ENCODE measurements at places on chromosomes 12 and 14.

DNA sequence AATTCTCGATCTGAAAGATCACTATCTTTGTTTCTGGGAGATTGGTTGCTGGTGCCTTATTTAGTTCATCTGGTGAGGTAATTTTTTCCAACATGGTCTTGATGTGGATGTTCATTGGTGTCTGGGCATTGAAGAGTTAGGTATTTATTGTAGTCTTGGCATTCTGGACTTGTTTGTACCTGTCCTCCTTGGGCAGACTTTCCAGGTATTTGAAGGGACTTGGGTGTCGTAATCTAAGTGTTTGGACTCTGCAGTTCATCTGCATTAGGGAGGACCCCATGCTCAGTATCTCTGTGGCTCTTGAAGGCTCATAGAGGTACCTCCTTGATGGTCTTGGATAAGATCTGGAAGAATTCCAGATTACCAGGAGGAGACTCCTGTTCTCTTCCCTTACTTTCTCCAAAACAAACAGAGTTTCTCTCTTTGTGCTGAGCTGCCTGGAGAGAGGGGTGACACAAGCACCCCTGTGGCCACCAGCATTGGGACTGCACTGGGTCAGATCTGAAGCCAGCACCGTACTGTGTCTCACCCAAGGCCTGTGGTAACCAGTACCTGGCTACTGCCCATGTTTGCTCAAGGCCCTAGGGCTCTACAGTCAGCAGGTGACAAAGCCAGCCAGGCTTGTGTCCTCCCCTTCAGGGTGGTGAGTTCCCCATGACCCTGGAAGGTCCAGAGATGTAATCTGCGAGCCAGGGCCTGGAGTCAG, 5.3 kb downstream of the A2ML1 start:
- DNase-seq = no peak

DNA sequence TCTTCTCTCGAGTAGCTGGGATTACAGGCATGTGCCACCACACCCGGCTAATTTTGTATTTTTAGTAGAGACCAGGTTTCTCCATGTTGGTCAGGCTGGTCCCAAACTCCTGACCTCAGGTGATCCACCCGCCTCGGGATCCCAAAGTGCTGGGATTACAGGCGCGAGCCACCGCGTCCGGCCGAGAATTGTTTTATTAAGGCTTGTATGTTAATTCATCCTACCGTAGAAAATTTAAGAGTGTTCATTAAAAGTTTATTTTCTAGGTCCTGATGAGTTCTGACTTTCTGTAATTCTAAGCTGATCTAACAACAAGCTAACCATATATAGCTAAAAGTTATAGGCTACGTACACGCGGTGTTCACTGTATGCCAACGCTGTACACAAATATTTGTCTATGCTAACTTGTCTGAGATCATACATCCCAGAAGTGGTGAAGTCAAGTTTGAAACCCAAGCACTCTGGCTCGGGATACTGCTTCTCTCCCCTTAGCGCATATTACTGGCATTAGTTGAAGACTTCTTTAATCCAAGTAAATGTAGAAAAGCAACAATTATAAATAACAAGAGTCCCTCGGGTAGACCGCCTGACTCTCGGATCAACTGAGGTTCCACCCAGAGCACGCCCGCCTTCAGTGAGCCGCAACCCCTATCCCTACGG, 570 bp upstream of the MRPS35 start:
- DNase-seq = no peak

DNA sequence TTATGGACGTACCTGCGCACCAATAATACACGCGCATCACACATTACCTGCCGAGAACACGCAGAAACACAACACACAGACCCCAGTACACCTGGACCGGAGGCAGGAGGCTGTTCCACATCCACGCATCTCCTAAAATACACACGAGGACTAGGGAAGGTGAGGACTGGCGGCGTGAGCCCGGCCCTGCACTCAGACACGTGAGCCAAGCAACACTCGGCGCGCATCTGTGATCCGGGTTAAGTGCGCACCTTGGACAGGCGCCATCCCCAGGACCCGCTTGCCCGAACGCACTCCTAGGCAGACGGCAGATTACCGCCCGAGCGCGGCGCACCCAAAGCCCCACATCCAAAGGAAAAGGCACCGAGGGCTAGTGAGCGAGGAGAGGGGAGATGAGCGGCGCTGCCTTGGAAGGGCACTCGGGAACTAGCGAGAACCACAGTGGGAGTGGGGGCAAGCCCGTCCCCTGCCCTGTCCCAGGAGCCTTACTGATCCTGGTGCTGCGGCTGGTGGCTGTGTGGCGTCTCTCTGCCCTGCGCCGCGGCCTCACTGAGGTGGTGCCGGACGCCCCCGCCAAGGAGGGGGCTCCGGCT, 417 bp downstream of the GLS2 start:
- DNase-seq = peak; percentile 33

- no peak for DNase-seq
Measured at GRCh38 chr14:89340200-89341181, 76.5 kb downstream of the FOXN3 start.

DNA sequence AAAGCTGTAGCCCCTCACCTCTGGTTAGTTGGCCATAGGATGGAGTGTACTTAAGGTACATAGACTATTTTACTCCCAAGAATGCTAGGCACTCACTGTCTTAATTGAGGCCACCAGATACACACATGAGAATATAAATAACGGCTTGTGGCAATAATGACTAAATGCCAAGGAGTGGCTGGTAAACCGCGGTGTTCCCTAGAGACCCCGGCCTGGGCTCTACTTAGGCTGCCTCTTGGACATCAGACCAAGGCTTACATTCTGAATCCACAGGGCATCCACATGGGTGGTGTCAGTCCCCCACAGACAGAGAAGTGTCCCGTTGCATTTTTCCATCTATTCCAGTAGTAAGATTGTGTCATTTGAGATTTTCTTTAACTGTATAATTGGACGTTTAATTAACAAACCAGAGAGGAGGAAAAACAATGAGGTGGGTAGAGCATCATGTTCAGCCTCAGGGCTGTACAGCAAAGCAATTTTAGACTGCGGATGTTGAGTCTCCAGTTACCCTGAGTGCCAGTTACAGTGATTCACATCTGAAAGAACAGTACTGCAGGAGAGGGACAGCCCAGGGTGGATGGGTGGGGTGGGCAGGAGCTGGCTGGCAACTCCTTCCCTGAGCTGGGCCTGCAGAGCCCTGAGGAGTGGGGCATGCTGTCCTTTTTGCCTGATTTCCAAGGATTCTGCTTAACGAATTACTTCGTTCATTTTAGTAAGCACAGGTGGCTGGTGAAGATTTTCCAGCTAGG, 20.5 kb downstream of the CKB start:
- DNase-seq = no peak

Data from naive thymus-derived CD8-positive, alpha-beta T cell (primary cell).